ENCODE measurements at places on chromosomes 2 and 18. TPM values are rescaled to one million over a fixed set of nuclear protein-coding genes. Genes with fewer than 3 reads are reported as not detected.

DNA sequence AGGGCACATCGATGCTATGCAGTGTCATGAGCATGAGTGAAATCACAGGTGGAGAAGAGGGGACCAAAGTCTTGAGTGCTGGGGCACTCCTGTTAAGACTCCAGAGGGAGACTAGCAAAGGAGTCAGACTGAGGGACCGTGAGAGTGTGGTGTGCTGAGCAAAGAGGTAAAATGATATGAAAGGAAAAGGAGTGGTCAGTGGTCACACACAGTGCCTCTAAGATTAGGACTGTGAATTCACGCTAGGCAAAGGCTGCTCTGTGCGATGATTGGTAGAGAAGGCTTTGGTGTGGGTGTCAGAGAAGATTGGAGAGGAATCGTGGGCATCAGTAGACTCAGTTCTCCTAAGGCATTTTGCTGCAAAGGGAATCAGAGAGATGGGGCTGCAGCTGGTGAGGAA, 12.8 kb downstream of the SOCS6 start:
- no peak overlapping the region for H3K27ac ChIP-seq
- H3K36me3 ChIP-seq: no peaks in the 10 kb centered on the region
- no peak for DNase-seq
- H3K27me3 ChIP-seq: no peaks in the 10 kb centered on the region
- no peaks in the 10 kb centered on the region for H3K4me1 ChIP-seq
- no peak overlapping the region for H3K4me3 ChIP-seq

- H3K4me3 ChIP-seq: no peak overlapping the region
- DNase-seq: peak; percentile 4
- no peaks in the 10 kb centered on the region for H3K36me3 ChIP-seq
- peak overlapping the region; percentile 47 for H3K27ac ChIP-seq
These were observed 107.6 kb upstream of the OTOS start for GRCh38 chr2:240247868-240248720.

DNA sequence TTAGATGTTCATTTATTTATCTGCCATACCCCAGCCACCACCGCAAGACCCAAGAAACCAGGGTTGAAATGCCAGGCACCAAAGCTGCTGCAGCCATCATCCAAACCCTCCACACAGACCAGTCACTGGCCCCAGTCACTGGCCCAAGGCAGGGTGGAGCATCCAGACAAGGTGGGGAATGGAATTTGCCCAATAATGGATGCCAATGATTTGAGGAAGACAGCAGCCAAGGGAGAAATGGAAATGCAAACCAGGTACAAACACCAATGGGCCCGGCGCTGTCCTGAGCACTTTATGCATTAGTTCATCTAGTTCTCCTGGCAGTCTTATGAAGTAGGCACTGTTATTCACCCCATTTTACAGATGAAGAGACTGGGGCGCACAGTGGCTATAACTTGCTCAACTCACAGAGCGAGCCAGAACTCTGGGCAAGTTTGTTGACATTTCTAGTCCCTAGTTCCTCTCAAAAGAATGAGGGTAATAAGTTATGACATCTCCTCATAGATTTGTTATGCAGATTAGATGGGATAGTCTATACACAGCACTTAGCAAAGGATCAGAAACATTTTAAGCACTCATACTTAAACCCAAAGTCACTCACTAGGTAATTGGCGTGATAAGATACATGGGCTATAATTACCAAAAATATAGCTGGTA, 173.3 kb downstream of the TMEM247 start:
- no peak for DNase-seq
- no peaks in the 10 kb centered on the region for H3K36me3 ChIP-seq
- no peaks in the 10 kb centered on the region for H3K4me1 ChIP-seq
- H3K4me3 ChIP-seq: no peak overlapping the region
- H3K27ac ChIP-seq: no peak overlapping the region

- H3K27me3 ChIP-seq: no peaks in the 10 kb centered on the region
- no peaks in the 10 kb centered on the region for H3K36me3 ChIP-seq
- peaks cover 48% of the 10 kb centered on the region for H3K4me1 ChIP-seq
- no peak overlapping the region for H3K4me3 ChIP-seq
- H3K27ac ChIP-seq: peak overlapping the region; percentile 75
These were observed 284.6 kb upstream of the CCDC68 start for GRCh38 chr18:55243857-55244256.

DNA sequence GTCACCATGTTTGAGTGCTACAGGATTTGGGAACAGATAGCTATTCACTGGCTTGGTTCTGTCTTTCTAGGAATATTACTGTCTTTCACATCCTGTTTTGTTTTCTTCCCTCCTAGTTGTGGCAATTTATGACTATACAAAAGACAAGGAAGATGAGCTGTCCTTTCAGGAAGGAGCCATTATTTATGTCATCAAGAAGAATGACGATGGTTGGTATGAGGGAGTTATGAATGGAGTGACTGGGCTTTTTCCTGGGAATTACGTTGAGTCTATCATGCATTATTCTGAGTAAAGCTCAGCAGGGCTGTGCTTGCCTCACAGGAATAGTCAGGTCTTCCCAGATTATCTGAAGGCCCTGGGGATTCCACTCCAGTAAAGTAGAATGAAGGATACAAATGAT, 98.9 kb downstream of the ABI2 start:
- H3K36me3 ChIP-seq: no peaks in the 10 kb centered on the region
- no peaks in the 10 kb centered on the region for H3K4me1 ChIP-seq
- H3K27me3 ChIP-seq: no peaks in the 10 kb centered on the region
- H3K4me3 ChIP-seq: no peak overlapping the region
- no peak for DNase-seq

DNA sequence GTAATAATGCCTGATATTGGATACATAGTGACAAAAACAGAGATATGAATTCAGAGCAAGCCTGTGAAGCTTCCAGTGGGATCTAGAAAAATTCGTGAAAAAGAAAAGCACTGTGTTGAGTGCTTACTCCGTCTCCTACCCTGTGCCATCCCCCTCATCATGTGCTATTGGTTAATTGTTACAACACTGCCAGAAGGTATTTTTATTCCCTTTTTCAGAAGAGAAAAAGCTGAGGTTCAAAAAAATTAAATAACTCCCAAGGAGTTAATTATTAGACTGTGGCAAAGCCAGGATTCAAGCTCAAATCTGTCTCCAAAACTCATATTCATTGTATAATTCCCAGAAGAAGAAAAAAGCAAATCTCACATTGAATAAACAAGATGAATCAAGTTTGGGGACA, 735.5 kb upstream of the ACVR2A start:
- H3K27me3 ChIP-seq: no peaks in the 10 kb centered on the region
- H3K4me3 ChIP-seq: no peak overlapping the region
- H3K4me1 ChIP-seq: no peaks in the 10 kb centered on the region
- H3K36me3 ChIP-seq: no peaks in the 10 kb centered on the region
- DNase-seq: no peak
- no peak overlapping the region for H3K27ac ChIP-seq

Gene KCNG2
- 0.78 TPM for total RNA-seq

All from tibial nerve (tissue), 4 donors.